MM.1S (cell line): ENCODE measurements at places on chromosomes 2 and 18.
A peak's percentile ranks its signal among the peaks of the same experiment; 100 is the strongest.

DNA sequence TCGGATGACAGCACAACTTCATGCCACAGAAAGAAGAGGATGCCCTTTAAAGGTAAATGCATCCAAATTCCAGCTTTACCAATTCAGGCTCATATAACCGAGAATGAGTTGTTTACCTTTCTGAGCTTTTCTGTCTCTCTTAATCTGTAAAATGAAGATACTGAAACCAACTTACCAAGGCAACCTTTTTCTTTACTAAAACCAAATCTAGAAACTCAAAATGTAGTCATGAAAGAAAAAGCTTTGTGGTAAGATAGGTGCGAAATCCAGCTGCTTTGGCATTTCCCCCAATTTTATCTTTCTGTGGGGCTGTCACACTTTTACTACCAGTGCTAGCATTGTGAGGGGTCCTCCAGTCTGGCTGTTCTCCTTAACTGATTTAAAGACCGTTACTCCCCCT, 240.4 kb downstream of the IKZF2 start:
- peak; percentile 37 for DNase-seq
- no peaks in the 10 kb centered on the region for H3K36me3 ChIP-seq
- no peaks in the 10 kb centered on the region for H3K4me1 ChIP-seq

DNA sequence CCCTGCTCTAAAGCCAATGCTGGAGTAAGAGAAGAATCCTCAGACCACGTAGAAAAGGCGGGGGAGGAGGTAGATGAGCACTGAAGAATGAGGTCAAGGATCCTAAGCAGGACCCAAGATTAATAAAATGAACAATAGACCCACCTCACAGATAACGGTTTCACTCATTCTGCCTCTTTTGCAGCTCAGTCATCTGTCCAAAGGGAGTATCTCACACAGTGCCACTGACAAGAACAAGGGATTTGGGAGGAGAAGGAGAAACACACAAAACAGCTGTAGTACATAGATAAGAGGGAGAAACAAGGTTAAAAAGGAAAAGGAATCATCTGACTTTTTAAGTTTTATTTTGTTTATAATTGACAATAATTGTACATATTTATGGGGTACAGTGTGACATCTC, 30.9 kb upstream of the SULT1C4 start:
- no peak overlapping the region for H3K27ac ChIP-seq
- H3K36me3 ChIP-seq = no peaks in the 10 kb centered on the region
- H3K4me1 ChIP-seq = no peaks in the 10 kb centered on the region
- DNase-seq = no peak
- H3K4me3 ChIP-seq = no peak overlapping the region

- no peak overlapping the region for H3K27ac ChIP-seq
- H3K4me1 ChIP-seq = no peaks in the 10 kb centered on the region
- no peaks in the 10 kb centered on the region for H3K27me3 ChIP-seq
- DNase-seq = no peak
- H3K4me3 ChIP-seq = no peak overlapping the region
Measured at GRCh38 chr2:186716899-186717298, 23.0 kb downstream of the FAM171B start.

DNA sequence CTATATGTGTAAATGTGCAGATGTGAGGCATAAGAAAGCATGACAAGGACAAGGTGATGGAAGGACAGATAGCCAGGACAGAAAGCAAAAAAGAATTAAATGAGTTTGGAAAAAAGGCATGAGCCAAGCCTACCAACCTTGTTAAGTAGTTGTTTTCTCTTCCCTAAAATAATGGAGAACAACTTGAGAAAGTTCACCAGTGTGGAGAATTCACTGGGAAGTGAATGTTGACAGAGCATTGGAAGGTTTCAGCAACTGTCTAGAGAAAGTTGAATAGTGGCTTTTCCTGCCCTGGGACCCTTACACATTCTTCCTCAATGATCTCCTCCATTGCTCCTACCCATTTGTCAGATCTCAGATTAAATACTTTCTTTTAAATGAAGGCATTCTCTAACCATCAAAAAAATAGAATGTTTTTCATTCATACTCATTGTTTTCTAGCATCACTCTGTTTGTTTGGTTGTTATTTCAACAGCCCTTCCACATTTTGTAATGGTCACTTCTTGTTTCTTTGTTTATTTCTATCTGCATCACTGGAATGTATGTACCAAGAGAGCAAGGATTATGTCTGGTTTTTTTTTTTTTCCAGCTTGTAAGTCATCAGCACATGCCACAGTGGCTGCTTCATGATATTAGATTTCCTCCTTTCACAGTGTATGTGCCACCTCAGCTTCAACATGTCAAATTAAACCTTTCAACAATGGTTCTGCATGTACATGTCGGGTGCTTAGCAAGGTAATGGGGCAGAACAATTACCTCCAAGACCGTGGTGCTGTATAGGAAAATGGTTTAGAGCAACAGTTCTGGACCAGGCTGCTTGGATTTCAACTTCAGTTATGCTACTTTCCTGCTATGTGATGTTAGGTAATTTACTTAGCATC, 586.0 kb upstream of the VRK2 start:
- no peak overlapping the region for H3K27ac ChIP-seq
- H3K4me3 ChIP-seq = no peak overlapping the region
- no peaks in the 10 kb centered on the region for H3K27me3 ChIP-seq
- no peak for DNase-seq
- H3K36me3 ChIP-seq = no peaks in the 10 kb centered on the region

DNA sequence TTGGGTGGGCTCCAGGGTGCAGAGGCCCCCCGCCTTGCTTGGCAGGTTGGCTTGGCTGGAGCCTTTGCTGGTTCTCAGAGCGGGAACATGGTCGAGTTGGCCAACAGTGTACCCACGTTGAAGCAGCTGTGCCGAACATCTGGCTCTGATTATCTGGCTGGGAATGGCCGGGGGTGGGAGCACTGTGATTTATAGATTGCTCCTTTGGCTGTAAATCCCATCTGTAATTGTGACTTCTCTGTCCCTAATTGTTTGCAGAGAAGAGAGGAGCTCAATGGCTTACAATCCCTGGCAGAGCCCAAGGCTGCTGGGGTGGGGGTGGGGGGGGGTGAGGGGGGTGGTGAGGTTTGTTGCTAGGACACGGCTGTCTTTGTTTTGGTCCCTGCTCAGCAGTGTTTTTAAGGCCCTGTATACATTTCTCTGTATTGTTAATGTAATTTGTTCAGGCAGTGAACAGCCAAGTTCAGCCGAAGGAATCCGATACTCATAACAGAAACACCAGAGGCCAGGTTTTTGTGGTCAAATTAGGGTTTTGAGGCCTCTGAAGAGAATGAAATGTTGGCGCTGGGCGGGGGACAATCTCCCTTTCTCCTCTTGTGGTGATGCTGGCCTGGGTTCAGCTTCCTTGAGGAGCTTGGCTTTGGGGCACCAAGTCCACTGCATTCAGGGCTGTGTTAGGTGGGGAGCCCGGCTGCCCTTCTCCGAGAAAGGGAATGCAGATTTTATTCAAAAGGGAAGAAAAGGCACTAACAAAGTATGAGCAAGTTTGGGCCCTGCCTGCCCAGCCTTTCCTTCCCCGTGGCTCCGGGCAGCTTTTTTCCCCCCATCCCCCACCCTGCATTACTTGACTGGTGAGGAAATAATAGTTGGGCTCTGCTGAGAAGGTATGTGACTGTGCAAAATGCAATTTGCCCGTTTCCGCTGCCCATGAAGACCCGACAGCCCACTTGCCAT, 82.5 kb downstream of the TCF7L1 start:
- DNase-seq = peak; percentile 13
- no peak overlapping the region for H3K4me3 ChIP-seq
- H3K27me3 ChIP-seq = no peaks in the 10 kb centered on the region
- no peaks in the 10 kb centered on the region for H3K36me3 ChIP-seq
- H3K27ac ChIP-seq = no peak overlapping the region

GRCh38 chr18:26159353-26159752, 25.7 kb downstream of the PSMA8 start:
- no peak overlapping the region for H3K27ac ChIP-seq
- no peak overlapping the region for H3K4me3 ChIP-seq

DNA sequence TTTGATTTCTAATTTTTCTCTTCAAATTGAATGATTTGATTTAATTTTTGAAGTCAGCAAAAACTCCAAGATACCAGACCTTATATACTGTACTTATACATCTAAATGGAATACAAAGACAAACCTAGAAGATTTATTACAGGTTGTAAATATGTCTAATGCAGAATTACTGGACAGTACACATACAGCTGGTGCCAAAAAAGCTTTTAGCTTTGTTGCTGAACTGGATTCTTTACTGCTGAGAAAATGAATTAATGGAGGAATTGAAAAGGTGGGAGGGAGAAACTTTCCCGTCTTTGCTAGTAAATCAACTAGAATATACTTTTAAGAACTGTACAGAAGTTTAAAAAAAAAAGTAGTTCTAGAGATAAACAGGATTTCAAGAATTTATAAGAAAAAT, 17.5 kb downstream of the C1D start:
- no peaks in the 10 kb centered on the region for H3K4me1 ChIP-seq
- H3K36me3 ChIP-seq = peaks cover 3% of the 10 kb centered on the region; the same call in 1 of the 2 replicates
- H3K27me3 ChIP-seq = no peaks in the 10 kb centered on the region
- H3K27ac ChIP-seq = no peak overlapping the region
- no peak overlapping the region for H3K4me3 ChIP-seq

DNA sequence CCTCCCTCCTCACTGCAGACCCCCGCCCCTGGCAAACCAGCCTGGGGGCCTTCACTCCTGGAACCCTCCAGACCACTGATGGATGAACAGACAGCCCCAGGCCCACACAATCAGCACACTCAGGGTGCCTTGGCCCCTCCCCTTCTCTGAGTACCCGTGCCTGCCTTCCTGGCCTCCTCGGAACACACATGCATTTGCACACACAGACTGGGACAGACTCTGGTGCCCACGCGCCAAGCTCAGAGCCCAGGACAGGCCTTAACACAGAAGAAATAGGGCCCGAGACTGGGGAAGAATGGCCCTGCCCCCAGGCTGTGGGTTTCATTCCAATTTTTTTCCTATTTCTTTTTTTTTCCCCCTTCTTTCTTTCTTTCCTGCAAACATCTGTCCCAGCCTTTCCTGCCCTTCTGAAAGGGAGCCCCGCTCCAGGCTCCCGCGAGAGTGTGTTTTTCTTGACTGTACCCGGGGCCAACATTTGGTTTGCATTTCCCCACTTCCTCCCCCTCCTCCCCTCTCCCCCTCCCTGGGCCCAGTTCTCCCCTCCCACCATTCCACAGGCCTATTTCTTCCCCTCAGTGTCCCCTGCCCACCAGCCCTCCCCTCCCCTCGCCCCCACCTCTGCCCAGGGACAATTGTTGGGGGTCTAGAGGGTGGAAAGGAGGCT, 618 bp upstream of the TNS1 start:
- no peaks in the 10 kb centered on the region for H3K36me3 ChIP-seq
- no peaks in the 10 kb centered on the region for H3K27me3 ChIP-seq
- DNase-seq = no peak
- no peak overlapping the region for H3K27ac ChIP-seq

GRCh38 chr2:229089776-229090175, 181.3 kb downstream of the PID1 start:
- no peaks in the 10 kb centered on the region for H3K36me3 ChIP-seq
- no peaks in the 10 kb centered on the region for H3K27me3 ChIP-seq
- no peak overlapping the region for H3K4me3 ChIP-seq
- H3K27ac ChIP-seq = no peak overlapping the region
- no peaks in the 10 kb centered on the region for H3K4me1 ChIP-seq

DNA sequence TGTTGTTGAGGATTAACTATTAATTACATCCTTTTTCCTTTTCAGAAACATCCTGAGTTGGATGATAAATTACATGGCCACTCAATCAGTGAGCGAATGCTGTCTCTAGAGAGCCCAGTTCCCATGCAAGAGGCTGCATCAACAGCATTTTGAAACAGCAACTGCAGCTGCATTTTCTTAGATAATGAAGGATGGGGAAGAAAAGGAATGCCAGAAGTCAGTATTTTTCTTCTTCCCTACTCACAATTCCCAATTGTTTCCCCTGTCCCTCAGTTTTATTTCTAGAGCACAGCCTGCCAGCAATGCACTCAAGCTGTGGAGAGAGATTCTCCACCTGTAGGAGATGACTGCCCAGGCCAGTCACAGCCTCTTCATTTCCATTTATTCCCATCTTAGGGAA, 6.9 kb downstream of the SCN7A start:
- H3K4me1 ChIP-seq = no peaks in the 10 kb centered on the region
- no peak overlapping the region for H3K27ac ChIP-seq

GRCh38 chr18:74333091-74333490, 17.5 kb downstream of the C18orf63 start:
- H3K4me3 ChIP-seq = no peak overlapping the region
- no peaks in the 10 kb centered on the region for H3K27me3 ChIP-seq
- peaks cover 6% of the 10 kb centered on the region for H3K4me1 ChIP-seq
- H3K27ac ChIP-seq = no peak overlapping the region
- no peaks in the 10 kb centered on the region for H3K36me3 ChIP-seq

DNA sequence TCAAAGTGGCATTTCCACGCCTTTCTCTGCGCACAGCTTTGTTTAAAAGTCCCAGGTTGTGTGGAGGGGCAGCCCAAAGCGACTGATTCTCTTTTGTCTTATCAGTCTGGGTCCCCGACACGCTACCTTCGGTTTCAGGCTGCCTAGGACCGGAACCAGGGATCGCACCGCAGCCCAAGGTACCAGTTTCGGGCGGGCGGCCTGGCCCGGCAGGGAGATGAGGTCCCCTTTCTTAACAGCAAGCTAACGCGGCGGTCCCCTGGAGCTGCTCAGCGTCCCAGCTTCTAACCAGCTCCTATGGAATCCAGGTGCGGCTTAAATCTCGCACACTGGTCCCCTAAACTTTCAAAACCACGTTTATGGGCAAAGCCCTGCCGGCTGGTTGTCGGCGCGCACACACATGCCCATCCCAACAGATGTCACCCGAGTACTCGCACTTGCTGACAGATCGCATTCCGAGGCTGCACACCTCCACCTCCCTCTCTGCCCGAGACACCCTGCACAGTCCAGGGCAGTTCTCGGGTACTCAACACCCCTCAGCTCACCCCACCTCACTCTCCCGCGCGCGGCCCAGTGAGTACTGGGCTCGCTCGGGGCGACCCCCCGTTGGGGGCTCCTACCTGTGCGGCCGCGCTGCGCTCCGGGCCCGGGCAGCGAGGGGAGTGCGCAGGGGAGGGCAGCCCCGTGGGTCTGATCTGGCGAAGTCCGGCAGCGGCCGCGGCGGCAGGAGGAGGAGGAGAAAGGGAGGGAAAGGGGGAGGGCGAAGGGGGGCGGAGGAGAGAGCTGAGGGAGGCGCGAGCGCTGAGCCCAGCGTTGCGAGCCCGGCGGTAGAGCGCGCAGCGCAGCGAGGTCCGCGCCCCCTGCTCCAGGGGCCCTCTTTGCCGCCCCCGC, at the start of gene EFEMP1:
EFEMP1 (minus strand) TSS at position 692 of the 891 bp plus-strand sequence. CDS start 1,342 bp downstream, outside the sequence.
- peak; percentile 83 for DNase-seq
- no peaks in the 10 kb centered on the region for H3K36me3 ChIP-seq
- H3K27ac ChIP-seq = peak within 1 kb of the TSS; percentile 44; the same call in 1 of the 2 replicates

- H3K4me1 ChIP-seq = peaks cover under 1% of the 10 kb centered on the region; the same call in 1 of the 2 replicates
- H3K4me3 ChIP-seq = no peak overlapping the region
- no peak overlapping the region for H3K27ac ChIP-seq
- no peaks in the 10 kb centered on the region for H3K36me3 ChIP-seq
Measured at GRCh38 chr2:207083361-207084110, 82.2 kb downstream of the KLF7 start.
